ENCODE measurements at places on chromosomes 4 and X.
A peak's percentile ranks its signal among the peaks of the same experiment; 100 is the strongest.

DNA sequence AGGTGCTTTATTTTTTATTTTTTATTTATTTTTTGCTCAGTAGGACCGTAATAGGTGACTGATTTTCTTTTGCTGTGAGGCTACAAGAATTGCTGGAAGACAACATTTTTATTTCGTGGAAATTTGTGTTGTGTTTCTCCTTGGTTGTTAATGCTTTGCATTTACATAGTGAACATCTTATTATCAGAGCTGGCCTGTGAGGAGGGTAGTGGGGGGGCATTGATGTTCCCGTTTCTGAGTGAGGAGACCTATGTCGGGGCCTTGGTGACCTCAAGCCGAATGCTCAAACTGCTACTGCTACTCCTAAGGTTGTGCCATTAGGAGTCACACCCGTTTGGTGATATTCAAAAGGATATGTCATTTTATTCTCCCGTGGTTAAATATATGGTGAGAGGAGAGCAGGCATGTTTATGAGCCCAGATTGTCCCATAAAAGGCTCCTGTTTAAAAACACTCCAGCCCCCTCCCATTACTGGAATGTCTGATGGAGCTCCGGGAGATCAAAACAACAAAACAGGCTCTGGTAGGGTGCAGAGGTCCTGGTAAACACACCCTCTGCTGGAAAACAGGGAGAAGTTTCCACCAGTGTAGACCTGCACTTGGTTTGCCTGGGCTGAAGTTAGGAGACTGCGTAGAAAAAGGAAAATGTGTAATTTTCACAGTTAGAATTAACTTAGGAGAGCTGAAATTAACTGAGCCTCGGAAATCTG lies 5.6 kb downstream of the PDGFRA start:
- DNase-seq = no peak

DNA sequence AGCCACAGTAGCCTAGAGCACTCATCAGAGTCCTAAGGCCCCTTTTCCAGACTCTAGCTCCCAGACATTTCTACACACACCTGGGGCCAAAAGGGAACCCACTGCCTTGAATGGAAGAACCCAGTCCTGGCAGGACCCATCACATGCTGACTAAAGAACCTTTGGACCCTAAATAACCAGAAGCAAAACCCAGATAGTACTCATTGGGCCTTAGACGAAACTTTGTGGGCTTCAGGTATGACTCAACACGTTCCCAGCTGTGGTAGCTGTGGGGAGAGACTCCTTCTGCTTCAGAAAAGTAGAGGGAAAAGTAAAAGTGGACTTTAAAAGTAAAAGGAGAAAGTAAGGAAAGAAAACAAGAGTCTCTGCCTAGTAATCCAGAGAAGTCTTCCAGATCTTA lies 311.5 kb downstream of the OPHN1 start:
- no peak for DNase-seq

DNA sequence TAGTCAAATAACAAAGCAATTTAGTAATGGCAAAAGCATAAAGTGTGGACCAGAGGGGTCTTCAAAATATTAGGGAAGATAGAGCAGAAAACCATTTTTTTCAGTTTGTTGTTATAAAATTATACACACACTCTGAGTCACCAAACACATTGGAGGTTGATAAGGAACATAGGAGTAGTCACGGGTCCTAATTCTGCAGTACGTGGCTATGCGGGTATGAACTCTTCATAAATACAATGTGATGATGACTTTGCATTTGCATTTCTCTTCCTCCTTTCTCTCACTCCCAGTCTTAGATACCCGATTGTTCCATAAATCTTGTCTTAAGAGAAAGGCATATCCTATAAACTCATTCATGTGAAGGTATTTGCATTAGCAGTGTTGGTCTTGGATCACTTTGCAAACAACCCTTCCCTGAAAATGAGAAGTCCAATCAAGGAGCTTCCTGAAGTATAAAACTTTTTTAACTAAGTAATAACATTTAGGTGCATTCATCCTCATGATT lies 223.6 kb downstream of the PALLD start:
- no peak for DNase-seq

DNA sequence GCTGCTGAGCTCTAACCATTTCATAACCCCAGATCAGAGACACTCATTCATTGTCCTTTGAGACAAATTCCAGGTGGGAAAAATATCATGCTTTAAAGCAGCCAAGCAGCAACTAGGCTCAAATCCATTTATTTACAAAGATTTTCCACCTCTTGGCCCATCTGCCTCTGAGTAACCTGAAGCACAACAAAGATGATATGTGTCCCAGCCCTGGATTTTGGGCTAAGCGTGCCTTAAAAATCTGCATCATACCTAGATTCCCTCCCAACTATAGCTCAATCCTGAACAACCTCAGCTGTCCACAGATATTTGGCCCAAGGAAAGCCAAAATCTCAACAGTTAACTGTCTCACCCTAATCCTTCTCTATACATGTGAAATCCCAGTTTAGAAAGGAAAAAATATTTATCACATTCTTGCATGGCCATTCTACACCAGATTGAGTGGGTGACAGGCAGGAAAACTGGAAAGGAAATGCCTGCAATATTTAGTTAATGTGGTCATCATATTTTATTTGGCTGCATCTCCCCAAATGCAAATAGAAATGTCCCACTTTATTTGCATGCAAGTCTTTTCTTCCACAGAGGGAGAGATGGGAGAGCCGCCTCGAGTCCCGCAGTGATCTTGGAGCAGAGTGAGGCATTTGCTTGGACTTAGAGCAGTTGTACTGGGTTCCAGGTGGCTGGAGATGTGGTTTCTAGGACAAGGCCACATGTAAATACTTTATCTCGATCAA lies 146.4 kb upstream of the EOLA2 start:
- DNase-seq = no peak

DNA sequence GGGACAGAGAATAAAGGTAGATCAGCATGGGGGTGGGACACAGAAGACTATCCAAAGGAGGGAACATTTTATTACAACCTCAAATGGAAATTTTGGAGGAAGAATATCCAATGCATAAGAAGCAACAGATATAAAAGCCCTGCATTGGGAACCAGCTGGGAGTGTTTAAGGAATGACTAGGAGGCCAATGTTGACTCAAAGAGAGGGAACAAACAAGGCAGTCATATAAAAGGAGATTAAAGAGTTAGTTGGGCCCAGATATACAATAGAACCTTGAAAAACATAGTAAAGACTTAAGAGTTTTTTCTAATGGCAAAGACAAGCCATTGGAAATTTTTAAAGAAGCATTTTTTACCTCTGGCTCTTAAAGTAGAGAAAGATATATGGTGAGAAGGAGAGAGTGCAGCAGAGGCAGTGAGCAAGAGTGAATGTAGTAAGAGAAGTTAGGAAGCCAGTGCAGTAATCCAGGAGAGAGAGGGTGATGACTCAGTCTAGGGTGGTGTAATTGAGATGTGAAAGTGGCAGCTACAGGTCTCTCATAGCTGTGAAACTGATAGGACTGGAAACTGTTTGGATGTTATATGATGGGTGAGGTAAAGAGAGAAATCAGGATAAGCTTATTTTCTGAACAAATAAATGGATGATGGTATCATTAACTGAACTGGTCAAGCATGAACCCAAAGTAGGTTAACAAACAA lies 182.2 kb upstream of the ATOH1 start:
- no peak for DNase-seq

DNA sequence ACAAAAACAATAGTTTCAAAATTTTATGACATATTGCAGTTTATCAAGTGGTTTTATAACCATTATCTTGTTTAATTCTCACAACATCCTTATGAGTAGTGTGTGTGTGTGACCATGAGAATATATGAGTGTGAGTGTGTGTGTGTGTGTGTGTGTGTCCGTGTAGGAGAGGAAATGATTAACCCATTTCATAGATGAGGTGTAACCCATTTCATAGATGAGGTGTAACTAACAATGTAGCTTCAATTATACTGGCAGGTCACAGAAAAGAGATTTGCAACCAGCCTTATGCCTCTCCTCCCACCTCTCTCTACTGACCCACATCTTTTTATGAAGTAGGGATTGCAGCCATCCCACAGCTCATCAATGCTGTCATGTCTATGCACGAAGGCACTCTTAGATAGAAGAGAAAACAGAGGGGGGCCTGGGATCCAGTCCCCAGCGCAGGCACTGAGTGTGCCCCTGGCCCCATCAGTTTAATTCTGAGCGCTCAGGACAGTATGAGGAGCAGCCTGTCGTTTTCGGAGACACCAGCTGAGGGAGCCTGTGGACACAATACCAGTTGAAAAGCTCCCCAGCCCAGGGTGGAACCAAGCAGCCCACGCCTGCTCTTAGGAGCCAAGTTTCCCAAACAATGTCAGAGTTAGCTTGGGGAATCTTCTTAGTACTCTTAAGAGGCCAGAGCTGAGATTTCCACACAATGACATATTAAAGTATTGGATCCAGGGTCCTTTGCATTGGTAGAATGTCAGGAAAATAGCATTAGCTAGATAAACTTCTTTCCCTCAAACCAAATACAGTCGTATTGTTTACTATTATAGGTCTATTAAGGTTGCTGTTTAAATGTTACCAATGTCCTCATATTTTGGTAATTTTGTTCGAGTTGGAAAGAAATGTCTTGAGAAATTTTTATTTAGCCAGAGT lies 88.6 kb downstream of the PALLD start:
- peak; percentile 36 for DNase-seq

Data from GM20000 (cell line).